ENCODE measurements at places on chromosomes 7 and 10.

GRCh38 chr7:19116121-19117090, 1.0 kb downstream of the TWIST1 start:
- DNase-seq = no peak

GRCh38 chr10:96021332-96021731, 22.1 kb upstream of the CCNJ start:
- no peak for DNase-seq

DNA sequence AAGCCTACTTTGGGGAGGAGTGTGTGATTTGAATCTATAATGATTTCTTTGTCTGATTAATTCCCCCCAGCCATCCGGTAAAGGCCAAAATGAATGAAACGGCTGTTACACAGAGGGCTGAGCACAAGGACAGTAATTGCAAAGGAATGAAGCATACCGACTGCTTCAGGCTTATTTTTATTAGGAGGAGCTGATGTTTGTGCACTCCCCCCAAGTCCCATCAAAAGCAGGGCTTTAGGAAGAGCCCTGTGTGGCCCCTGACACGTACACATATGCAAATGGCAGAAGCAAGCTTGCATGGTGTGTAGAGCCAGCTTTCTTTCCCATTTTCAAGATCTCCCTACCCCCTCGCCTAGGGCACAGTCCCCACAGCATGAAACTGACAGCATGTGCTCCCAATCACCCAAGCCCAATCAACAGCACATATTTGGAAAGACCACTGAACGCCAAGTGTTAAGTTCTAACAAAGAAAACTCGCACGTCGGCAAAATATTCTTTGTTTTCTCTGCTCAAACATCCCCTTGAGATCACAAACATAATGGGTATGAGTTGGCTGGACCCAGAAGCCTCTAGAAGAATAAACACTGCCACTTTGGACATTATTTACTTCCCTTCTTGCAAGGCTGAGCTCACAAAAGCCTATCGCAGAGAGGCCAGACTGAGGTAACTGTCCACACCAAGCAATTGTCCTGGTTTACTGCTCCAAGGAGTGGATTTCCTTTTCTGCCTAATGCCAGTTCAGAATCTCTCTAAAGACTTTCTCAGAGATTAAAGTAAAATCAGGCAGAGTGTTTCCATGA, 143.0 kb downstream of the CUBN start:
- DNase-seq = no peak

GRCh38 chr10:99770408-99771045, 11.9 kb upstream of the ABCC2 start:
- DNase-seq = no peak

GRCh38 chr7:128837521-128837921, 7.3 kb downstream of the FLNC start:
- no peak for DNase-seq

GRCh38 chr7:102050864-102051460, 233.5 kb downstream of the CUX1 start:
- no peak for DNase-seq
